CD4-positive, alpha-beta T cell treated with Interferon gamma for 1 hour (primary cell): ENCODE measurements at places on chromosomes 3 and 15.

DNA sequence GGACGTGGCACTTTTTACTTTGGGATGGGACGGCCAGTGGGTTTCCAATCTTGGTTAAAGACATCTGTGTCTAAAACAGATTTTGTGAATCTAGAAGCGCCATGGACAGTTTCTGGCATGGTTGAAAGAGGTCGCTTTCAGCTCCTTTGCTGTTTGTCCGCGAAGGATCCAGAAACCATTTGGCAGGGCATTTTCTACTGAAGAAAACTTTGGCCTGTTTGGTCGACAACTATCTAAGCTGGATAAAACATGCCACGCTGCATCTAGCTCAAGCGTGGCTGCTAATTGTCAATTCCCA is 730 bp upstream of the RORA start:
- no peak for DNase-seq

DNA sequence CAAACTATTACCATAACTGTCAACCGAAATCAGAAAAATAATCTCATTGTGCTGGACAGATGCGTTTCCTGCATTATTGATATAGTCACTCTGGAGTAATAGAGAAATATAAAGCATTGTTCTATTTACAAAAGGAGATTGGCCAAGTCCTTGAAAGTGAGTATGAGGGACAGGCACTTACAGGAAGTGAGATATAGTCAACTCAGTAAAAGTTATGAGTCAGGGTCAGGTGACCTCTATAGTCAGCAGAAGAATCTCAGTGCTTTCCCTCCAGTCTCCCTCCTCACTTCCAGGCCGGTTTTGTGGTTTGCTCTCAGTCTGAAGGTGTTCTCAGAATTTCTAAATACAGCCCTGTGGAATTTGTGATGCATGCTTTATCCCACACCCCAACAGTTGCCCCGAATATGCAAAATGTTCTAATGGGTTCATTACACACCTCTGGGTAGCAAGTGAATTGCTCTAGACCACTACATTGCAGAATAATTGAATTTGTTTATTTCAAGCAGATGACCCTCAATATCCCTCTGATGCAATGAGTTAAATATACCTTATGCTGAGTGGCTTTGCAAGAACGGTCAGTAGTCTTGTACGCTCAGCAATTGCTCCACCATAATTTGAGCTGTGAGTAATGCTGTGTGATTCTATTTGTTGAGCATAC is 787.7 kb downstream of the MCTP2 start:
- no peak for DNase-seq

GRCh38 chr3:45092132-45093031 is 53.8 kb downstream of the CDCP1 start:
- no peak for DNase-seq

DNA sequence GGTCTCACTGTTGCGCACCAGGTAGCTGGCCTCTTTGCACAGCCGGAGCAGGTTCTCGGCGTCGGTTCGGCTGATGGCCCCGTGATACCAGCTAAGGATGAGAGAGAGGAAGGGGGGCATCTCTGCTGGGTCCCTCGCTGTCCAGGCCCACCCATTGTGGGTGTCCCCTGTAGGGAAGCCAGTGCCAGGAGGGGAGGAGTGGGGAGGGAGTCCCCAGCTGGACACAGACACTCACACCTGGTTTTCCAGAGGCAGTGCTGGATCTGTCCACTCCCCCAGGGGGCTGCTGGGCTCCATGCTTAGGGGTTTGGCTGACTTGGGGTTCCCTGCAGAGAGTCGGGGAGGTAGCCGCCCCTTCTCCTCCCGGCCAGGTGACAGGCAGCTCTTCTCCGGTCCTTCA is 15.9 kb downstream of the SHF start:
- DNase-seq, result no peak

DNA sequence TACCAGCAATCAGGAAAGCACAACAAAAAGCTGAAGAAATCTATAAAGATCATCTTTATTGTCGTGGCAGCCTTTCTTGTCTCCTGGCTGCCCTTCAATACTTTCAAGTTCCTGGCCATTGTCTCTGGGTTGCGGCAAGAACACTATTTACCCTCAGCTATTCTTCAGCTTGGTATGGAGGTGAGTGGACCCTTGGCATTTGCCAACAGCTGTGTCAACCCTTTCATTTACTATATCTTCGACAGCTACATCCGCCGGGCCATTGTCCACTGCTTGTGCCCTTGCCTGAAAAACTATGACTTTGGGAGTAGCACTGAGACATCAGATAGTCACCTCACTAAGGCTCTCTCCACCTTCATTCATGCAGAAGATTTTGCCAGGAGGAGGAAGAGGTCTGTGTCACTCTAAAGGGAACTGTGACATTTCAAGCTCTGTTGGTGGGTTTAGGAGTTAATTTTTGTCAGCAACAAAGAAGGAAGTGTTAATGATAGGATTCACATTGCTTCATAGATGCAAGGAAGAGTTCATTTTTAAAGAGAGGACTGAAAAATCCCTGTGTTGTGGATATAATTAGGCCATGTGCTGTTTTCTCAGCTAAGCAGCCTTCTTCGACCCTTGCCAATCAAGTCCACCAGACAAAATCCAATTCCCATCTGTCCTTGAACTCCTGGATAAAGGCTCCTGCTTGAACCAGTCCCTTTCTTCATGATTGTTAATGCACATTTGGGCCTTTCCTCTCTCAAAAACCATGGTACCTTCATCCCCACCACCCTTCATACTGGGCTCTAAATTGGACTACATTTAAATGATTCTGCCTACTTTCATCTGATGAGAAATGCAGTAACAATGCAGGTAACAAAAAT is 1.2 kb downstream of the GPR15 start:
- DNase-seq, result no peak

DNA sequence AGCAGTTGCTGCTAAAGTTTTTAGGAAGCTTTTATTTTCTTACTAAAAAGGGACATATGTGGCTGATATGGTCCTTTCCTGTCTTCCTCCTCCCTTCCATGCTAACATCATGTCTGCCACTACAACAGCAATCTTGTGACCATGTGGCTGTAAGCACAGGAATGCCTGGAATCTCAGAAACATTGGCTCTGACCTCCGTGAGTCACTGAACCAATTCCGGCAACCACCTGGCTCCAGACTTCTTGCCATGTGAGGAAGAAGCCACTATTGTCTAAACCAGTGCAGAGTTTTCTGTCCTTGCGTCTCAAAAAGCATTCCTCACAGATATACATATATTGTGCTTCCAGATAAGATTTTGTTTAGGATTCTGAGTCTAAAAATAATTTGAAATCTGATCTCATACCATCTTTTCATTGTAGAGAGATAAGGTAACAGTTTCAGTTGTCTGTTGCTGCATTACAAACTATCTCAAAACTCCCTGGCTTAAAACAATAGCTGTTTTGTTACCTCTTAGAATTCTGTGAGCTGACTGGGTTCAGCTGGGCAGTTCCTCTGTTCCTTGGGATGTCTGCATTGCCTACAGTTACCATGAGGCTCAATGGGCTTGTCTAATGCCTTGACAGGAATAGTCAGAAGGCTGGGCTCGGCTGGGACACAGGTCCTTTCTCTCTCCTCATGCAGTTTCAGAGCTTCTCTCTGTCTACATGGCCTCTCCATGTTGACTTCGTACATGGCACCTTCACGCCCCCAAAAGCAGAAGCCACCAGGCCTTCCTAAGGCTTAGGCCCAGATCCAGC is 77.3 kb upstream of the MAGI1 start:
- no peak for DNase-seq

DNA sequence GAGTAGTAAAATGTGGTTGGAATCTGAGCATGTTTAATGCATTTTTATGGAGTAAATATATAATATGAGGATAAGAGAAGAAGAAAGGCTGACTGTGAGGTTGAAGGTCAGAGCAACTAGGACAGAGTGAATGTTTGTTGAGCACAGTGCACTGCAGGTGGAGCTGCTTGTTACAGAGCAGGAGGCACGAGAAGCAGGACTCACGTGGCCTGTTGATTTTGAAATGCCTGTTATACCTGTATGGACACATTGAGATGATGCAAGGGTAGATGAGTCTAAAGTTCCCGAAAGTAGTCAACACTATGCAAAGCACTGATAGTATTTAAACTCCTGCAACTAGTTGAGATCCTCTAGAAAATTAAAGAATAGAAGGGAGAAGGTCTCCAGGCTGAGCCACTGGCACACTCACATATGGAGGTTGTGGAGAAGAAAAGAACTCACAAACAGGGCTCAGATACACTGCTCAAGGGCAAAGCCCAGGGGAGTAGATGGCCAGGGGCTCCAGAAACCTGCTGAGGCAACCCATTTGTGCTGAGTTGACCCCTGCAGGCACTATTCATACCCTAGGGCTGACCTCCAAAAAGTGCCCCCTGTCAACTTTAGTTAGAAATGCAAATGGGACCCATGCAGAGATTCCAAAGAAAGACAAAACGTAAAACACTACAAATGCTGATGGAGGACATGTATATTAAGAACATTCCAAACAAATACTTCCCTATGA is 541.5 kb downstream of the GABRG3 start:
- no peak for DNase-seq

DNA sequence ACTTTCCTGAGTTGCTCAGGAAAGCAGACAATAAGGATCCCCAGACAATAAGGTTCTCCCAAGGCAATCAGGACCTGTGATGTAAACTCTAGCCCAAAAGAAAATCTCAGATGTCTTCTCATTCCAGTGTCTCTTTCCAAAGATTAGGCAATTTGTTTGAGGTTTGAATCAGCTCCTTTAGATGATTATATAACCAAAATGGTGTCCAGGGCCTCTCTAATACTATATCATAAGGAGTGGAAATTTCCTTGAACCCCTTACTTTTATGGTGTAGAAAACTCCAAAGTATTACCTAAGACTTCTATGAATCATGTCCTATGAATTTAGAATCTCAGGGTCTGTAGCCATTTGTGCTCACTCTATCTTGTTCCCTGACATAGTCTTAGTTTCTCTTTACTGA is 65.9 kb downstream of the GPR176 start:
- no peak for DNase-seq

DNA sequence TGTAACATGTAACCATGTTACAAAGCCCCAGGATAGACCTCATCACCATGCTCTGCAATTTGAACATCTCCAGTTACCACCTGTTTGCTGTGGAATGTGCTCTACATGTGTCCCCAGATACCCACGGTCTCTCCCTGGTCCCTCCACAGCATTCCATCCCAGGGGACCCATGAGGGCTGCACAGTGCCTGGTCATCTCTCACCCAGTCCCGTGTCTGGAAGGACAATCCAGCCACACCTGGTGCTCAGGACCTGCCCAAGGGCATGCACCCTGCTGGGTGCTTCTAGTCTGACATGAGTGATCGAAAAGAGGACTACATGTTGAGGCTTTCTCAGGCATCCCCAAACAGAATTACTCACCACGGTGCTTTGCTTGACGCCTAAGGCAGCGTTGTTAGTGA is 119.6 kb upstream of the ATP10A start:
- no peak for DNase-seq

DNA sequence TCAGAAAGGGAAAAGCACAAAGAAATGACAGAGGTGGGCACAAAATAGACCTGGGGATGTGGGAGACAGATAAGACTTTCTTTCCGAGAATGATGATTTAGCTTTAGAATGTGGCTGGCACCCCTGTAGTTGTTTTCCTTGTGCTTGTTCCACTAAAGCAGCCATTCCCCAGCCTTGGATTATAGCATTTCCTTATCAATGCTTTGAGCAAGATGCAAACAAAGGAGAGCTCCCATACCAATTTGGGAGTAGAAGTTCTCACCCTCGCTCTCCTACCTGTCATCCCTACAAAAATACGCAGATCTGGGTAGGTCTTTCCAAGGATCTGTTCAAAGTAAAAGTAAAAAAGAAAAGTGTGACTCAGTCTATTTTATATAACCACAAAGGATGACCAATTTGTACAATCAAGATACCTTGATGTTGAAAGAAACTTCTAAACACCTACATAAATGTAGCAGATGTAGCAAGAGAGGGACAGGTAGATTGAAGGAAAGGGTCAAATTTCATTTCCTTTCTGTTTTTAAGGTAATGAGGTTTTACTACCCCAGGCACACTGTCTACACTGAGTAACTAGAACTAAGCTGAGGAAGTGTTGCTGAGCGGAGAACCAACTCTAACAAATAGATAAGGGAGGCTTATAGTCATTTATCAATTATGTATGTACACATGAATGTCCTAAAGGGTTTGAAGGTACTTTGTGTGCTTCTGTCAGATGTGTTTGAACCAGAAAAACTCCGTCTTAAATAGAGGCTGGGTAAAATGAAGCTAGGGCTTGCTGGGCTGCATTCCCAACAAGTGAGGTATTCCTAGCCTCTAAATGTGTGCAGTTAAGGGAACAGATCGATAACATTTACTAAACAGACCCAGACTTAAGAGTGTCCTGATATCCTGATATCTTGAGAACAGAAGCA is 91.1 kb upstream of the LRRN1 start:
- no peak for DNase-seq

DNA sequence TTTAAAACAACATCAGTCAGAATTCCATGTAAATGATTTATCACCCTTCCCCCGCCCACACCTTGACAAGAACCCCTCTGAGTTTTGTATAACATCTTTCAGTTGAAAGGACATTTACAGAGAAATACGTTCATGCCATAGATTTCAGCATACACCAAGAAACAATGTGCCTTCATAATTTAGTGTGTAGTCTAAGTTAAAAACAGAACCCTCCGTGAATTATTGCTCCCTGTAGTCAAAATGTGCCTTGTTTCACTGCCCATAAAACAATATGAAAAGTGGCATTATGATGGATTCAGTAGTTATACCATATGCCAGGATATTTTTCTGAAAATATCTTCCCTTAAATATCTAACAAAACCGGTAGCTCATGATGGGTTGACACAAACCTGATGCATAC is 953.9 kb downstream of the GBE1 start:
- no peak for DNase-seq

DNA sequence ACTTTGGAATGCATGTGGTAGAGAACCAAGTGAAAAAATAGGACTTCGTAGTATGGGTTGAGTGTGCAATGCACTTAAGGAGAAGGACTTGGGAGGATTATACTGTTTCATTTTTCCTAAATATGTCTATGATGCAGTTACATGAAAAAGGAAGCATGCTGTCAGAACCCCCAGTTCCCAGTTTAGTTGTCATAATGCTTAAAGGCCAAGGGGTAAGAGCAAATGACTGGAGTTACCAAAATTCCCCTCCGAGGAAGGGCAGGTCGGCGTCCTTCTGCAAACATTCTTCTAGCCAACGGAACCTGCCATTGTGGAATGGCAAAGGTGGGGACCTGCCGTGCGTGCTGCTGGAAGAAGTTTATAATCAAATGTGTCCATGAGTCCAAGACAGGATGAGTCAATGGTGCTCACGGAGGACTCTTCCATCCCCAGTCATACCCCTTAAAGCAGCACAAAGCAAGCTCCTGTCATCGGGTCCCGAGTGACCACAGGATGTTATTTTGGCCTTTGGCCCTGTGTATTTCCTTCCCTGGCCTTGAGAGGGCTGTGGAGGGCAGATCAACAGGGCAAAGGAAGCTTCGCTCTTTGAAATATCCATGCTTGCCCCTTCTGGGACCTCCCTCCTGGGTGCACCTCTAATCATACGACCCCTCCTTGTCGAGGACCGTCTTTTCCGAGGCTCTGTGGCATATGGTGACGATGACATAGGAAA is 93.2 kb downstream of the SLCO3A1 start:
- no peak for DNase-seq

GRCh38 chr3:197428117-197428801 is 127.5 kb downstream of the BDH1 start:
- peak; percentile 6 for DNase-seq

DNA sequence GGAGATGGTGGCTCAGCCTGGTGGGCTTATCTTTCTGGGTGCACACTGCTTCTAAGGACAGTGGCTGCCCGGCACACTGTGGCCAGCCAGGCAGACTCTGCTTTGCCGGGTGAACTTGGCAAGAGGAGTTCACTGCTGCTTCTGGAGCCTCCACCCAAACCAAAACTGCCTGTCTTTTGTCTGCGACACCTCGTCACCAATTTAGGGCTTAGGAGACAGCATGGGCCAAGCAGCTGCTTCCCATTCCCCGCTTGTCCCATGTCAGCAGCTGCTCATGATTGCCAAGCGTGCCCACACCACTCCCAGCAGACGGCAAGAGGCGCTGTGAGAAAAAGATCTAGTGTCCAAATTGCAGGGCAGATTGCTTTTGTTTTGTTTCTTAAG is 57.3 kb downstream of the LSM3 start:
- no peak for DNase-seq
